ENCODE measurements at places on chromosomes 6 and 20. TPM values are rescaled to one million over a fixed set of nuclear protein-coding genes. Genes with fewer than 3 reads are reported as not detected.

GRCh38 chr6:161394437-161394836 lies 120.6 kb upstream of the AGPAT4 start:
- no peak for DNase-seq

GRCh38 chr20:14991023-14991422 lies 653.6 kb upstream of the FLRT3 start:
- peak; percentile 42 for DNase-seq

- no peak for DNase-seq
Measured at GRCh38 chr6:163036160-163036645, 308.4 kb downstream of the PACRG start.

GRCh38 chr6:100458841-100459591 lies 5.7 kb downstream of the SIM1 start:
- no peak for DNase-seq

DNA sequence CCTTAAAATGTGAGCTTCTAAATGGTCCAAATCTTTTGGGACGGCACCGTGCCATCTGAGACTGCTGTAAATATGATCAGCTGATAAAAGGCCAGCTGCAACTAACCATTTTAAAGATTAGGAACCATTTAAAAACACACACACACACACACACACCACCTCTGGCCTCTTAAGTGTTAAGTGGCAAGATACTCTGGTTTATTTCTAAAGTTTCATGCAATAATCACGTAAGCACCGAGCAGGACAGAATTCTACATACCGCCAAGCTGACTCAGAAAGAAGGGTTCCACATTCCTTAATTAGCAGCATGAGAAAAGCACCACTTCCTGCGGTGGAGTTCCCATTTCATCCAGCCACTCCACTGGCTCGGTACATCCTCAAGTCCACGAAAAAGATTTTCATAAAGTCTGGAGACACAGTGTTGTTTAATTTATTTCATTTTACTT lies 17.8 kb upstream of the ZNF217 start:
- peak; percentile 99 for DNase-seq

DNA sequence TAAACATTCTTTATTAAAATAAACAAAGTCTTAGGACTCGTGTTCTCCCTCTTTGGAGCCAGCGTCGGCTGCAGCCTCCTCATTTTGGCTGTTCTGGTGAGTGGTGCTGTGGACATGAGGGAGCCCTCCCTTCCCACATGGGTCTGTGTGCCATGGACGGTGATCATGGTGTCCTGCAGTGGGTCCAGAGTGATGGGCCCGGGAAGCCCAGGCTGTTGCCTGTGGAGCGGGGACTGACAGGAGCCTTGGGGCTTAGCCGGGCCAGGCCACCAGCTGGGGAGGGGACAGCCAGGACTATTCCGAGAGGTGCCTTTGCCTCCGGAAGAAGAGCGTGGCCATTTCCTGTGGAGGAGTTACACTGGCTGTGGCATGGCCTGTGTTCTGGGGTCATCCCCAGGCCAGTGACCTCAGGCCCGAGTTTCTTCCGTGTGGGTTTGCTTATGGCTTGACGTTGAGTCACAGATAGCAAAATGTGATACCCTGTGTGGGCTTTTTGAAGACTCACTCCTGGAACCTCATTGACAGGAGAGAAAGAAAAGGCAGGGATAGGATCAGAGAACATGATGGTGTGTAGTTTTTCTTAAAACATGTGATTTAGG lies 153.4 kb downstream of the DTNBP1 start:
- DNase-seq = no peak

GRCh38 chr20:52461582-52461981 lies 270.0 kb upstream of the ZFP64 start:
- DNase-seq = no peak

DNA sequence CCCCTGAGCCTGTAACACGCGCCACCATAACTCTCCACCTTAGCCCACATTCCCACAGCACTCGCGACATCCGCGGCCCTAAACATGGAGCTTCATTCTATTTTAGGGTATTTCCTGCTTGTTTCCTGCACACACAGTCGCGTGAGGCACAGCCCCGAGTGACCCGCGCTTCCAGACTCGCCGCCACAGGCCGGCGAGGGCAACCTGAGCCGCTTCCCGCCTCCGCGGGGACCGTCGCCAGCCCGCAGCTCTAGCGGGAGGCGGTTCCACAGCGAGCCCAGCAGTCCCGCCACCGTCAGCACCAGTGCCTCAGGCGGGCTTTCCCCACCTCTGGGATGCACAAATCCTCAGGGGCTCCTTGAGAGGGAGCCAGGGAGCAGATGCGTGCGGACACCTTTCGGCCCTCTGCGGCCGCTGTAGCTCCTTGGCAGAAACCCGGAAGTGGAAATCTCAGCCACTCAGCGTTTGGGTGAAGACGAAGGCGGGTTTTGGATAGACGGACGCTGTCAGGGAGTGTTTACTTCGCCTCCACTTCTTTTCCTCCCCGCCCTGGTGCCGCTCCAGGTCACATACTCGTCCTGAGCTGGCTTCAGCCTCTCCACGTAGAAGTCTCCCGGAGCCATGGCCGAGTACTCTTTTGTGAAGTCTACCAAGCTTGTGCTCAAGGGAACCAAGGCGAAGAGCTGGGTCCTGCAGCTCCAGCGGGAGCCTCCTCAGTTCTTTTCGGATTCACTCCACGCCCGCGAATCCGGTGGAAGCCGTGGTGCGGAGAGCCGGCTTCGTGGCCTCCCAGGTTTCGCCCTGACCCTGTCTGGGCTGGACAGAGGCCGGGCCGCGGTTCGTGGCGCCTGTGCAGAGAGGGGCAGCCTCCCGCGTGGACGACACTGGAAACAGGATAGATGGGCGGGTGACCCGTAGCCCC lies 2177.4 kb upstream of the DEFB115 start:
- peak; percentile 80 for DNase-seq

DNA sequence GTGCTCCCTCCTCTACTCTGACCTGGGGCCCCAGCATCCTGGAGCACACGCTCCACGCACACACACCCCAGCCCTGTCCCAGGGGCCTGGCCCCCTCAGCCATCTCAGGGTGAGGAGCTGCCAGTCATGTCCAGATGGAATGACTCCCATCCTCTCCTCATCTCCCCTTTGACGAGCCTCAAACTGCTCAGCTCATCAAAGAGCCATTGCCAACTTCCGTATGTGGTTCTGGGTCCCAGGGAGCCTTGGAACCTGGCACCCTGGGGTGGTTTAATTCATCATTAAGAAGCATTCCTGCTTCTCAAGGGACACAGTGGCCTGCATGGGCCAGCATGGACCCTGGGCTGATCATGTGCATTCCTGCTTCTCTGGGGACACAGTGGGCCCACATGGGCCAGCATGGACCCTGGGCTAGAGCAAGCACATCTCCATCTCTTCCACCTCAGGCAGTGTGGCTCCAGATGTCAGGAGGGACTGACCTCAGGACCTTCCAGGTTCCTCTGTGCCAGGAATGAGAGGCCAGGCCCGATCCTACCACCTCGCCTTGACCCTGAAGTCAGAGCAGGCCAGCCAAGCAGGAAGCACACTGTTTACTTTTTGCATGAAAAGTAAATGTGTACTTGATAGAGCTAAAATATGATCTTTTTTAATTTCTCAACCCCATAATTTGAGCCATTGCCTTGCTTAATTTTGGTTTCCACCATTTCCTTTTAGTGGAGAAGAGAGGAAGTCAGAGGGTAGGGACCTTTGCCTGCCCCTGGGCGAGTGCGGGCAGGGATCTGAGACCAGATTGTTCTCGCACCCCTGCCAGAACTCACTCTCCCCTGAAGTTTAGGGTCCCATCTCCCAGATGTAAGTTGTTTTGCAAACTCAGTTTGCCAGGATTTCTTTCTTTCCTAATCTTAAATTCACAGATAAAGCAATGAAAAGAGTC lies 26.1 kb downstream of the SPATA2 start:
- no peak for DNase-seq

DNA sequence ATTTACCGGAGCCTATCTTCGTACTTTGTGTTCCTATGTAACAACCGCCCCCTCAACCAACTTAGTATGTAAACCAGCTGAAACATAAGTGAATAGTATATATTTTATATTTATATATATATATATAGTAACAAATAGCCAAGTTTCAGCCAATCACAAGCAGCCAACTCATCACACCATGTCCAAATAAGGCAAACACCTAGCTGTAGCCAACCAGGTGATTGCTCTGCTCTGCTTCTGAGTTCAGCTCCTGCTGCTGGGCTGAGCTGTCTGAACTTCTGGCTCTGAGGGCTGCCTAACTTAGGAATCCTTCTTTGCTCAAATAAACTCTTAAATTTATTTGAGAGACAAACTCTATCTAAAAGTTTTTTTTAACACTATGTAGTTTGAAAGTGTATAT lies 101.6 kb upstream of the SOX4 start:
- no peak for DNase-seq

DNA sequence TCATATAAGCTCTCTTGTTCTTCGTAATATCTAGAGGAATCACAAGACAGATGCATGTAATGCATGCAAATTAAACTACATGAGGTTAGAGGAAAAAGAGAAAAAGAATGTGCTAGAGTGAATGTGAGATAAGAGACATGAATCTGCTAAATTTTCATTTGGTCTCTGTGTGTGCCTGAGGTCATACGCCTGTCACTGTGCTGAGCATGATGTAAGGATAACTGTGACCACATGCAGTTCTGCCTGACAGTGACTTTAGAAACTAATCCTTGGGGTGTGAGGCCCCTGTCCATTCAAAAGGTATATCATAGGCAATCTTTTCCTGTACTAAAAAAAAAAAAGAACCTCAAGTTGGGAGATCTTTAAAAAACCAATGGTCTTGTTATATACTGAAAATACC lies 70.6 kb downstream of the SHPRH start:
- DNase-seq = no peak

GRCh38 chr20:33751775-33752174 lies 20.0 kb downstream of the ZNF341 start:
- DNase-seq = peak; percentile 30

- DNase-seq = peak; percentile 60
Measured at GRCh38 chr6:77030929-77031674, 432.2 kb downstream of the HTR1B start.

DNA sequence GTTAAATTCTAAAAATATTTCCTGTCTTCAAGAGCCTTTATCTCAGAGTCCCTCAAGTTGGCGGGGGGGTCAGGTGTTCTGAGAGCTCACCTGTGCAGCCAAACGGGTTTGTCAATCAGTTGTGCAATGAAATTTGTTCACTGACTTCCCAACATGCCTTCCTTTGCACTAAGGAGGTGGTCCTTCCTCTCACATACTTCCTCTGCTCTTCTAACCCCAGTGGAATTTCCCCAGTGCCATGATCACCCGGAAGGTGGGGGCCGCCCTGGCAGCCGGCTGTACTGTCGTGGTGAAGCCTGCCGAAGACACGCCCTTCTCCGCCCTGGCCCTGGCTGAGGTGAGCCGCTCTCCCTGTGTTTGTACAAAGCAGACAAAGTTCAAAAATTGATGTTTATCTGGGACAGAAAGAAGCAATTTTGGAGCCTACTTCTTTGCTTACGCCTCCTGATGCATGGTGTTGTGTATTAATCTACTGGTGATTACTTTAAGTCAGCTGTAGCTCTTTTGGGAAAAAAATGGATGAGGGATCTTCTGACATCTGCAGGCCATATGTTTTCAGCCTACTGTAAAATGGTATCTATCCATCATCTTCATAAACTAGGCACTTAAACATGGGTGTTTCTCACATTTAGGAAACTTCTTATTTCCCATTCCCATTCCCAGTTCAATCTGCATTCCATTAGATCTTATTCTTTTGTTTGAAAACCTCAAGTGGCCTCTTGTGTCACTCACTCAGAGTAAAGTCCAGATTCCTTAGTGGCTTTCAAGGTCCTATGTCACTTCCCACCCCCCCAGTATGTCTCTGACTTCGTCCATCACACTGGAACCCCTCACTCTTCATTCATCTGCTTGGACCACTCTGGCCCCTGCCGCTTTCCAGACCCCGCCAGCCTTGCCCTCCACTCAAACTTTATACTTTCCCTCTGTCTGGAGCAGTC lies 10.1 kb downstream of the ALDH5A1 start:
- DNase-seq = no peak

- no peak for DNase-seq
Measured at GRCh38 chr20:57627339-57627738, 7.1 kb upstream of the ZBP1 start.

DNA sequence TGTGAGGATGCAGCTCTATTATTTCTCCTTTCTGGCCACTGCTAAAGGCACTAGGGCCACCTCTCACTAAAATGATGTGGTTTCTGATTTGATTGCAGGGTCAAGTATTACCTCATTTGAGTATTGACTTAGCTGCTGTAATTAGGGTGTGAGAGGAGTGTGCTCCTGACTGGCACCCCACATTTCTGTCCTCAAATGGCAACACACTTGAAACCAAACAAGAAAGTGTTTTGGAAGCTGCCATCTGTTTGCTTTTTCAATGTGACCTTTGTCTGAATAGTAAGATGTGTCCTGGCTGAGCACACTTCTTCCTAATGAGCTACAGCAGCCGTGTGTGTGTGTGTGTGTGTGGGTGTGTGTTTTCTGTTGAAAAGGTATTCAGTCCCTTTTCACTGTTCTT lies 62.8 kb upstream of the SCP2D1 start:
- DNase-seq = no peak

- peak; percentile 21 for DNase-seq
Measured at GRCh38 chr6:96923871-96924493, 546 bp upstream of the KLHL32 start.

DNA sequence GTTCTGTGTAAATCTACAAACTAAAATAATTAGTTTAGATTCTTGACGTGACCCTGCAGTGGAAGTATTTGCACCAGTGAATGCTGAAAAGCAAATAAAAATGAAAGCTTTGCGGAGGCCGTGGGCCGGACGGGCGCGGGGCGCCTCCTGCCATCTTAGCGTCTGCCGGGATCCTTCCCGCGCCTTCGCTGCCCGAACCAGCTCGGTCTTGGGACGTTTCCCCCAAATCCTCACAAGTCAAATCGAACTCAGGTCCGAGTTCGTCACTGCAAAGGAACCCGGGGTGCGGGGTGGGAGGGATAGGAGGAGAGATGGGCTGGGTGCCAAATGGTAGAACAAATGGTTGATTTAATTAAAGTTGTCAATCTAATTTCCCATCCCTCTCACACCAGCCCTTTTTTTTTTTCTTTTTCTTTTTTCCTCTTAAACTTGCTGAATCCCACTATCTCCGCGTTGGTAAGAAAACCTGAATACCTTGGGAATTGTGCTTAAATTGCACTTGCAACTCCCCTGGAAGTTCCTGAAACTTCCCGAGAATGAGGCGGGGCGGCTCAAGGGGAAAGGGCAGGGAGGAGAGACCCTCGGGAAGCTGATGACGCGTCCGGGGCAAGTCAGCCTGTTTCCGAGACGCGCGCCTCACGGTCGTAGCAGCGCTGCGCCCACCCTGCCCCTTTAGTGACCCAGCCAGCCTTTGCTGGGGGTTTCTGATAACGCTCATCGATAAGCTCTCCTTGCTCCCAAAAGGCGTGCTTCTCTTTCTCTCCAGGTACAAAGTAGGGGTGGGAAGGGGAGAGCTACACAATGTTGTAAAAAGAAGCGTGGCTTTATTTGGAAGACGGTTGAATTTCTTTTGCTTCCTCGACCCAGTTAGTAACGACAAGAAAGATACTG lies 1.8 kb downstream of the GJA1 start:
- no peak for DNase-seq

GRCh38 chr20:54172856-54173652 lies 732 bp downstream of the CYP24A1 start:
- peak; percentile 47 for DNase-seq

The HLA-DPB1 gene
- 25.7 TPM for total RNA-seq

The CHRNA4 gene
- total RNA-seq = not detected

The LAMA2 gene
- total RNA-seq = 0.52 TPM

The MRPL2 gene
- 25.4 TPM for total RNA-seq

The UBD gene
- total RNA-seq = 39.4 TPM

The KPNA5 gene
- total RNA-seq = 11.9 TPM

The SIGLEC1 gene
- total RNA-seq = not detected

Measured in renal cortical epithelial cell (primary cell).